AG08396 (cell line): ENCODE measurements at places on chromosomes 5 and 9.

DNA sequence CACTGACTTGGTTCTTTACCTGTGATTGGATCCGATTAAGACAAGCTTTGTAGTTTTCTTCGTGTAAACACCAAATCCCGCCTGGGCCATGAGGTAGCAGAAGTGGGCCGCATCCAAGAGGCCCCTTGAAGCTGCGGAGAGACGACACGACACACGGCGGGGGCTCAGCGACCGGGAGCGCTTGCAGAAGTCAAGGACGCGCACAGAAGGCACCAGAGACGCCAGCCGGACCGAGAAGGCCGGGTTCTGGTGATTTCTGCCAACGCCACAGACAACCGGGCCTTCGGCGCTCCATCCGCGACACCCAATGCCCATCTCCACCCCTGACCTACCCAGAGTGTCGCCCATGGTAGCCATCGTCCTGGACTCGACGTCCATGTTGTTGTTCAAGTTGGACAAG, 19.8 kb upstream of the INPP5E start:
- DNase-seq = no peak

GRCh38 chr5:160693831-160694465, 158.1 kb downstream of the ATP10B start:
- no peak for DNase-seq

DNA sequence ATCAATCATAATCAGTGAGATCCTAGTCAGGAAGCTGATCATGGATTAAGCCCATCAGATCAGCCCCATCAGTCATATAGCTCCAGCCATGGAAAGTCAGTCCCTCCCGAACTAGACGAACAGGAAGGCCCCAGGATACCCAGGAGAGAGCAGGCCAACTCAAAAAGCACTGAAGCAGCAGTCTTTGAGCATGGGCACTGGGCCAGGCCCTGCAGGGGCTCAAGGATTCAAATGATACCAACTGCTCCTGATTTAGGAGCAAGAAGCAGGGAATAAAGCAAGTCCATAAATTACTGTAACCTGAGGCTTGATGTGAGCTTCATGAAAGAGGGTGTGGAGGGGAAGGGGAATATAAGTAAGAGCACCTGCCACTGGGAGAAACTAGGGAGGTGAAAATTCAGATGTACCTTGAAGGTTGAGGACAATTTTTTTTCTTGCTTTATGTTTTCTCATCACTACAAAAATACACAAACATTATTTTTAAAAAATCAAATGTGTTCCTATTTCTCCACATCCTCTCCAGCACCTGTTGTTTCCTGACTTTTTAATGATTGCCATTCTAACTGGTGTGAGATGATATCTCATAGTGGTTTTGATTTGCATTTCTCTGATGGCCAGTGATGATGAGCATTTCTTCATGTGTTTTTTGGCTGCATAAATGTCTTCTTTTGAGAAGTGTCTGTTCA, 115.2 kb downstream of the SIL1 start:
- DNase-seq = no peak

DNA sequence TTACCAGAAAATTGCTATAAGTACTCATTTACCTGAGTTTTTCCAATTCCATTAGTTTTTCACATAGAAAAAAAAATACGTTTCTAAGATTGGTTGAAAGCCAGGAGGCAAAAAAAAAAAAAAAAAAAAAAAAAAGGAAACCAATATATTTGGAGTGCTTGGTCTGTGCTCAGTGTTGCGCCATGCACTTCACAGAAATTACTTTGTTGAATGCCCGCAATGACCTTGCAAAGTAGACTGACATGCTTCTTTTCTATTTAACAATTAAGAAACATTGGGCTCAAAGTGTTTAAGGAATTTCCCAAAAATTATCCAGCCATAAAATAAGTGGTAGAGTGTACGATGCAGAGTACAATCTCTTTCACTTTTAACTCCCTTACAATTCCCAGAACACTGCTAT, 65.2 kb upstream of the PAPPA start:
- no peak for DNase-seq

DNA sequence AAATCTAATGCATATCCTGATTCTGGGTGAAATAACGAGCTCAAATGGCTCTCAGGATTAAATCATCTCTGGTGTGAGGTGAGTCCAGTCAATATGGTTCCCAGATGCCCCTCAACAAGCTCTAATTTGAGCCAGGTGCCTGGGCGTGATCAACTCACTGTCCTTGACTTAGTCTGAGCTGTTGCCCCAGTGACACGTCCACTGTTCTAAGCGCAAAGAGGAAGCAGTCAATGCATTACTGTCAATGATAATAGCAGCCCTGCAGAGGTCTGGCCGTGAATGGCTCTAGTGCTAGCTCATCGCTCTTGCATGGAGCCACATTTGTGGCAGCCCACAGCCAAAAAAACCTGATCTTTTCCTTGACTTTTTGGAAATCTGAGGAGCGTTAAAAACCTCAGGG, 128.6 kb upstream of the EFNA5 start:
- DNase-seq = no peak

- DNase-seq = no peak
Measured at GRCh38 chr9:111904891-111905291, 8.3 kb downstream of the UGCG start.

GRCh38 chr5:17224858-17225511, 7.6 kb downstream of the BASP1 start:
- DNase-seq = no peak

DNA sequence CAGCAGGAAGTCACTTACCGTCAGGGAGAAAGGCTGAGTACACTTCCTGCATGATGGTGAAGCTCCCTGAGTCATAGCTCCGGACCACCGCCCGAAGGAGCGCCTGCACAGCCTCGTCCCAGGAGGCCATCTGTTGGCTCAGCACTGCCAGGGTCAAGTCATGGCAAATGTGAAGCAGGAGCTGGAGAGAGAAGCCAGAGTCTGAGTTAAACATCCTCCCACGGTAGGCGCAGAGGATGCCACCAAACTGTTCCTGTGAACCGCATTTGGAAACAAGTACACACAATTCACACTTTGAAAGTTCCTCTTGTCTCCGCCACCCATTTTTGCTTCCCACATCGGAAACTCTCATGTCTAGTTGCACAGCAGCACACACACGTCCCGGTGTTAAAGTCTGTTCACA, 33.9 kb downstream of the CNOT8 start:
- no peak for DNase-seq

DNA sequence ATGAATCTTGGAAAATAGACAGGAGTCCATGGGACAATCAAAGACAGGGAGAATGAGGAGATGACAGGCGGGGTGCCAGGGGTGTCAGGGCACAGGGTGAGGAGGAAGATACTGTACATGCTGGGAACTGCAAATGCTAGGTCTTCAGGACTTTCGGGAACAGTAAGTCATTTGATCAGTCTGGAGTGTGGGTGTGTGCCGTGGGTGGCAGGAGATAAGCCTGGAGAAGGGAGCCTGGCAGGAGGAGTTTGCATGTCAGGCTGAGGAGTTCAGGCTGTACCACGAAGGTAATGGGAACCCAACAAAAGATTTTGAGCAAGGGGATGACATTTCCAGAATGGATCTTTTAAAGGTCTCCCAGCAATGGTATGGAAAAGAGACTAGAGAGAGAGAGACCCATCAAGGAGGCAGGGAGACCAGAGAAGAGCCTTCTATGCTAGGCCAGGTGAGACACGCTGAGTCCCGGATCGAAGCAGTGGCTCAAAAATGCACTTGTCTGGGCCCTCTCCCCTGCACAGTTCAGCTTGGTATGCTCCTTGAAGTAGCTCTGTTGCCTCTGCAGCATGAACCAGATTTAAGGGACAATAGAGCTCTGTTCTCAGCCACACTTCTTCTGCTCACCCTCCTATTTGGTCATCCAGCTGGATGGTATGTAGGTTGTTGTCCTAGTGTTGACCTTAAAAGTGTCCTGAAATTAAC, 77.0 kb upstream of the FER start:
- DNase-seq = no peak

DNA sequence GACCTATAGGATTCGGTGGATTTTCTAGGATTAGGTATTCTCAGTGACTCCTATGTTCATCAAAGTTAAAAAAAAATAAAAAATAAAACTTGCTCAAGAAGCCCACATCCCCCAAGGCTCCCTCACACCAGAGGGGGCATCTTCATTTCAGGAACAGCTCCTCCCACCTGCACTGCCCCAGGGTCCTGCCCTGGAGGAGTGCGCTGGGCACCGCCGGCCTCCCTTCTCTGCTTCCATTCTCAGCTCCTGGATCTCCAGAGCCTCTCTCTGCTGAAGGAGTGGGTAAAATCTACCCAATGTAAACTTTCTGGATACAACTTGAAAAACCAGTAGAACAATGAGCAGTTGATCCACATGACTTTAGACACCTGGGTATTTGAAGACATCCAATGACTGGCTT, 359.8 kb upstream of the IRX4 start:
- DNase-seq = no peak

- peak; percentile 48 for DNase-seq
Measured at GRCh38 chr9:86034863-86035734, 64.3 kb downstream of the GOLM1 start.

DNA sequence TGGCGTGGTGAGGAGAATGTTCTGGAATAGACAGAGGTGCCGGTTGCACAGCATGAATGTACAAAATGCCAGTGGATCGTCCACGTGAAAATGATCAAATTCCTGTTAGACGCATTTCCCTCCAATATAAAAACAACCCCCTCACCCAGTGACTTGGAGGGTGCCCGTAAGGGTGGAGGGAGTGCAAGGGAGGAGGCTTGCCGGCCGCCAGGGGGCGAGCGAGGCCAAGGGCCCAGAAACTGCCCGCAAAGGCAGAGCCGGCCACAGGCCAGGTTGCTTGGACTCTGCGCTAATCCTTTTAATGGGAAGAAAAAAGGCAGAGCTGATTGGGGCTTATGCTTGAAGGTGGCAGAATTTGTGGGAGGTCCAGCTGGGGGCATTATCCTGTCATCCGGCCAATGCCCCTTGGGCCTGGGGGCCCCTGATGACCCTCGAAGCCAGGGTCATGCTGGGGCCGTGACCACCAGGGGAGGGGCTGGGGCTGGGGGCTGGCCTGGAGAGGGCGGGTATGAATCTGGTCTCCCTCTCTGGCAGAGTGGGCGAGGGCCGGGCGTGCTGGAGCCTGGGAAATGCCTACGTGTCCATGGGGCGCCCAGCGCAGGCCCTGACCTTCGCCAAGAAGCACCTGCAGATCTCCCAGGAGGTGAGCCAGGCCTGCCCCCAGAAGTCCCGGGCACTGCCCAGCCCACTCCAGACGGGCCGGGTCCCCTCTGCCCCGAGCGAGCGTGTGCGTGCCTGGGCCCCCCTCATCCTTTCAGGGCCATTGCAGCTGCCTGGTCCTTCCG, 12.0 kb downstream of the GPSM1 start:
- peak; percentile 62 for DNase-seq

DNA sequence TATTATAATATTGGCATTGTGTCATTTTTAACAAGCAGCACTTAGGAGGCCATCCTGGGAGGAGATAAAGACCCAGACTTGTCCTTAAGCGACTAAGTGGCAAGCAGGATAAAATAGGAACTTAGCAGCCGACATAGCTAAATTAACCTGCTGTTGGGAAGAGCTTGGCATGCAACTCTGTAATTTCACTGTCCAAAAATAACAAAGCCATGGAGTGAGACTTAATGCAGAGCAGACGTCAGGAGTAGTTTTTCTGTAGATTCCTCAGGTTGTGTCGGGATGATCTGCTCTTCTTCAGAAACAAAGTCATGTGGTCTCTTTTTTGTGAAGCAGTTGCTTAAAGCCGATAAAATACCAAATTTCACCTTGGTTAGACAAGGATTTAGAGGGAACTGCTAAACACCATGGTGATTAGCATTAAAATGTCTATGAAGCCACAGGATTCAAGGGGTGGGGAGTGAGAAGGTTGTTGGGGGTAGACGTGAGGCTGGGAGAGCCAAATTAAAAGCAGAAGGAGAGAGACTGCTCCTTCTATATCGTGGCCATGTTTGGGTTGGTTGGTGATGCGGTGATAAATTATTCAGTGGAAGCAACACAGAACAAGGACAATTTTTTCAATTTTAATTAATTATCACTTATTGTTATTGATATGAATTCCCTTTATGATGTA, 303.0 kb downstream of the CSNK1G3 start:
- DNase-seq = no peak

DNA sequence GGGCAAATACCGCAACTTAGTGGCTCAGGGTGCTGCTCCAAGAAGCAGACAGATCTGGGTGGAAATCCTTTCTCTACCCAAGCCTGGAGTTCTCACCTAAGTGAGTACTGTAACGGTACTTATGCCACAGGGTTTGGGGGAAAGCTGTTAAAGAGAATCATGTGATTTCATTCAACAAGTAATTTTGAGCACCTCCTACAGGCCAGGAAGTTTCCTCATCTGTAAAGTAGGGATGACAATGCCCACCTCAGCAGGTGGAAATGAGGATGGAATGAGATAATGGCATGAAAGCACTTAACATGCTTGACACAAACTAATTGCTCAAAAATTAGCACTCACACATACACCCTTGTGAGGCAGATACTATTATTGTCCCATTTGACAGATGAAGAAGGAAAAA, 114.1 kb downstream of the JAKMIP2 start:
- no peak for DNase-seq

GRCh38 chr5:179991106-179991505, 80.5 kb downstream of the RNF130 start:
- no peak for DNase-seq

DNA sequence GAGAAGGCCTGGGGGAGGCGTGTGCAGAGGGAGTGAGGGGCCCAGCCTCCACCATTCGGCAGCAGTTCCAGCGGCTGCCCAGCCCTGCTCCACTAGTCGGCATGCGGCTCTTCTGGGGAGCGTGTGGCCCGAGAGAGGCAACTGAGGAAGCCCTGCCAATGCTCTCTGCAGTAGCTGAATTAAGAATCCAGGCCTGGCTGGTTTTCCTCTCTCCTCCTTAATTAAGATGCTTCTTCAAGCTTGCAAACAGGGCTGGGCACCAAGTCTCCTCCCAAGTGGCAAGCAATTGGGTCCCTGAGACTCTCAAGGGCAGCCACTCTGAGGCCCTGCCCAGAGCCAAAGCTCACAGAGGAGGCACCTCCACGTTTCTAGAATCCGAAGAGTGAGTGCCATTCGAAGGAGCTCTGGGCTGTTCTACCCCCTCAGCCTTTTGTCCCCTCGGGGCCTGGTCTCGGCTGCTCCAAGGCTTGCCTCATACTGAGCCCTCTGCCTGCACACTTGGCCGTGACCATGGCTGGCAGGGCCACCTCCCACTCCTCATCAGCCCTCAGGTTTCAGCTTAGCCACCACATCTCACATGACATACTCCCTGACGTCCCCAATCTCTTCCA, 75.4 kb upstream of the LRRTM2 start:
- DNase-seq = no peak

DNA sequence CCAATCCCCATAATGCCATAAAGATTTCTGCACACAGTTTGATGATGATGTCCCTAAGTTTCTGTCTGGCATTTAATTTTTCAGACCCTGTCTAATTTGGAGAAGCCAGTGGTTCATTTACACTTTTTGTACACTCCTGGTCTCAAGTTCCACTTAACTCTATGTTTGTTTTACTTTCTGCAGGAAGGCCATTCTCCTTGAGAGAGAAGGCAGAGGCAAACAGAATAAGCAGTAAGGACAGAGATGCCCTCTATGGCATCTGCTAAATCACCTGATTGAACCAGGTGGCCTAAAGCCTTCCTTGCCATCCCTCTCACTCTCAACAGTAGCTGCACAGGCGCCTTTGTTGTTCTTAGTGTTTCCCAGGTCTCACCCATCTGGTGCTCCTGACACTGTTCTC, 86.1 kb upstream of the LRRTM2 start:
- no peak for DNase-seq
